ENCODE measurements at places on chromosomes 6 and 20. TPM values are rescaled to one million over a fixed set of nuclear protein-coding genes. Genes with fewer than 3 reads are reported as not detected.

Gene C6orf118
- total RNA-seq, result not detected

Gene CAGE1
- 0.09 TPM for total RNA-seq

Gene TULP1
- not detected for total RNA-seq

Gene PCIF1
- total RNA-seq, result 54.9 TPM

Gene GPLD1
- total RNA-seq, result 3.1 TPM

Gene CST8
- not detected for total RNA-seq

Gene SLC32A1
- not detected for total RNA-seq

Gene OR2B6
- not detected for total RNA-seq

Gene WASF1
- total RNA-seq, result 8.0 TPM

Gene CYB5R4
- total RNA-seq, result 8.6 TPM

DNA sequence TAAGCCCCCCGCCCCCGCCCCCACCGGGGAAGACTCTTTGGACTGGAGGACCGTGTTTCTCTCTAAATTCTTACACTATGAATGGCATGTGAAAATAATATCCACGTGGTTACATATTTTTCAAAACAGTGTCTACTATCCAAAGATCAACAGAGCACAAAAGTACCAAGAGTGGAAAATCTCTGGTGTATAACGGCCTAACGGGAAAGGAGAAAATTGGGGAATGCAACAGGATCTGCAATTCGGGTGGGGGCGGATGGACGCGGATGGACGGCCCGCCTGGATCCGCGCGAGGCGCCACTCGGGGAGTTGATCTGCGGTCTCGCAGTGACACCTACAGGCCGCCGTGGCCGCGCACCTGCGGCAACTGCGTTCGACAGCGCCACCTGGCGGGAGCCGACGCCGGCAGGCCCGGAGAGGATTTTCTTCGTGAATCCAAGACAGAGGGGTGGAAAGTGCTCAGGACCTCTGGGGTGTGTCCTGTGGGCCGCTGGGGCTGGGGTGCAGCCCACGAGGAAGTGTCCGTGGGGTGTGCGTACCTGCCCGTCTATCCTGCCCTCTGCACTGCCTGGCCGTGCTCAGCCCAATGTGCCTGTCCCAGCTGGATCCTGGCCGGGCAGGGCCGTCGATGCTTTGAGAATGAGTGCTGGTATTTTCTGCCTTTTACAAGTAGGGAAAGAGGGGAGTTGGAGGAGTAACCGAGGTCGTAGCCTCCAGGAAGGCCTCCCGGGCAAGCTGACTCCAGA lies 18.6 kb downstream of the ANKRD60 start:
- DNase-seq, result peak; percentile 72

- DNase-seq, result no peak
These were observed 82.2 kb upstream of the SALL4 start for GRCh38 chr20:51884561-51884960.

GRCh38 chr6:74467533-74468215 lies 738.2 kb downstream of the COL12A1 start:
- DNase-seq, result no peak

DNA sequence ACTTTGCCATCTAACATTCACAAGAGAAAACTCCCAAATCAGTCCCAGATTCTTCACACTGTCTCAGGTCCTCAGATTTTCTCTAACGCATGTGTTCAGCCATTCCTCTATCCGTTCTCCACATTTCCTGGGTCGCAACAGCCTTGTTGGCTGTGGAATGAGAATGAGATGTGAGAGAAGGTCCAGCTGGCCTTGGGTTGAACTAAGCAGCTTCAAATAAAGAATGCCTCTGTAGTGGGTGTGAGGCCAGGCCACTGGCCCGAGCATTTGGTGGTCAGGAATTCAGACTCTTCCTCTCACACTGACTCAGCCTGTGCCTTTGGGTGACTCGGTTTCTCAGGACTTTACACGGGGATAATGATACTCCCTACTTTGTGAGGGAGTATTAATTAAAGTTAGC lies 73.8 kb upstream of the CCN6 start:
- no peak for DNase-seq

DNA sequence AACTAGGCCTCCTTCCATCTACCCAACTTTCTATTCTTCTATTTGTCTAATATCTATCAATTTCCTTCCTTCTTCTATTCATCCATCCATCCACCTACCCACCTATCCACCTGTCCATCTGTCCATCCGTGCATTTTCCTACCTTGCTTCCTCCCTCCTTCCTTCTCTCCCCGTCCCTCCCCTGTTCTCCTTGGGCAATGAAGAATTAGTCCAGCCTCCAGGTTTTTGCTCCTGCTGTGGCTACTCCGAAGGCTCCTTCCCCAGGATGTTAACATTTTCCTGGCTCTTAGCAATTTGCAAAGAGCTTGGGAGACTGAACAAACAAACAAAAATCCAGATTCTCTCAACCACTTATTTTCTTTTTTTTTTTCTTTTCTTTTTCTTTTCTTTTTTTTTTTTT lies 81.6 kb downstream of the KCNB1 start:
- DNase-seq, result no peak

DNA sequence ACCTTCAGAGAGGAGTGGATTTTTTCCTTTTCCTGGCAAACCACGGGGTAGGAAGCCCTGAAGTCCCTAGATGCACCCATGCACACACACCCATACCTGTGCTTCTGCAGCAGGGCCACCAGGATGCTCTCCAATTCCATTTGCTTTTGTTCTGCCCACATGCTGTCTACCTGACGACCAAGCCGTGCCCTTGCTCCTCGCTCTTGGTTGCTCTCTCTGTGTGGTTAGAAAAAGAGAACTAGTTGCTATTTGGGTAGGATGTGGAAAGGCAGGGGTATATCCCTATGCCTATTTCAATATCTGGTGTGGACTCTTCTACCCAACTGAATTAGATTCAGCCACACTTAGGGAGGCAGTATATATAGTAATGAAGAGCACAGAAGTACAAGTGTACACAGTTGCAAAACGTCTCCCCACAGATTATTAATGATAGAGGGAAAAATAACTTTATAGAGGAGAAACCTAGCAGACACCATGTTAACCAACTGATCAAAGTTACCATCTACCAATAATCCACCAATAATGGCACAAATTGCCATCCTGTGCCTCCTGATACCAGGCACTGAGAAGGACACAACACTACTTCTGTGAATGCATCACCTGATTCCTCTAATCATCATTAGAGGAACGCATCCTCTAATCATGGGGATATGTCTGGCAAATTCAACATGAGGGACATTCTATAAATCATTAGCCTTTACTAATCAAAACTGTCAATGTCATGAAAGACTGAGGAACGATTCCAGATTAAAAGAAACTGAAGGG lies 7.3 kb downstream of the GHRH start:
- DNase-seq, result no peak

DNA sequence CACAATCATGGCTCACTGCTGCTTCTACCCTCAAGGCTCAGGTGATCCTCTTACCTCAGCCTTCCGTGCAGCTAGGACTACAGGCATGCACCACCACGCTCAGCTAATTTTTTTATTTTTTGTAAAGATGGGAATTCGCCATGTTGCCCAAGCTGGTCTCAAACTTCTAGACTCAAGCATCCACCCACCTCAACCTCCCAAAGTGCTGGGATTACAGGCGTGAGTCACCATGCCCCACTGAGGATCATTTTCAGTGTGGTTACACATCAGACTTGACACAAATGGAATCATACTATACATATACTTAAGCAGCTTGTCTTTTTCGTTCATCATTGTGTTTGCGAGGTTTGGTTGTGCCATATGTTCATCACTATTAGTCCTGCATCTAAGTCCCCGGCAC lies 26.6 kb downstream of the ZC3H12D start:
- no peak for DNase-seq

DNA sequence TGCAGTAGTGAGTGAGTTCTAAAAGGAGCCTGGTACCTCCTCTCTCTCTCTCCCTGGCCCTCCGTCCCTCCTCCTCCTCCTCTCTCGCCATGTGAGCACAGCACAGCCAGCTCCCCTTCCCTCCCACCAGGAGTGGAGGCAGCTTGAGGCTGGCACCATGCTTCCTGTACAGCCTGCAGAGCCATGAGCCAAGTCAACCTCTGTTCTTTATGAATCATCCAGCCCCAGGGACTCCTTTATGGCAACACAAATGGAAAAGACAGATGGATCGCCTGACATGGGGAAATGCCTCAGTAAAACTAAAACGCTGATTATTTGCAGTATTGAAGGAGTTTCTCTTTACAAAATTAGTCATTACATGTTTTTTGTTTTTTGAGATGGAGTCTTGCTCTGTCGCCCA lies 233.7 kb upstream of the ARID1B start:
- DNase-seq, result no peak

DNA sequence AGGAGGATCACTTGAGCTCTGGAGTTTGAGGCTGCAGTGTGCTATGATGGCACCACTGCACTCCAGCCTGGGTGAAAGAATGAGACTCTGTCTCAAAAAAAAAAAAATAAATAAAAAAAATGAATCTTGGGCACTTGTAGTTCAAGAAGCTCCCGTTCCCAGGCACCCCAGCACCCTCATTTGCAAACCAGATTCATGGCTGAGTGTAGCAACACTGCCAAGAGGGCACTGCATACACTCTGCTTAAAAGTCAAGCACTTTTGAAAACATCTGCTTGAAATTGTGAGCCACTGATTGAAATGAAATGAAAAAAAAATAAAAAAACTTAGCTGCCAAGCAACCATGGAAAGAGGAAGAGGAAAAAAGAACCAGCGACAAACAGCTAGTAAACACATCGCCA lies 124.7 kb upstream of the SASH1 start:
- no peak for DNase-seq

DNA sequence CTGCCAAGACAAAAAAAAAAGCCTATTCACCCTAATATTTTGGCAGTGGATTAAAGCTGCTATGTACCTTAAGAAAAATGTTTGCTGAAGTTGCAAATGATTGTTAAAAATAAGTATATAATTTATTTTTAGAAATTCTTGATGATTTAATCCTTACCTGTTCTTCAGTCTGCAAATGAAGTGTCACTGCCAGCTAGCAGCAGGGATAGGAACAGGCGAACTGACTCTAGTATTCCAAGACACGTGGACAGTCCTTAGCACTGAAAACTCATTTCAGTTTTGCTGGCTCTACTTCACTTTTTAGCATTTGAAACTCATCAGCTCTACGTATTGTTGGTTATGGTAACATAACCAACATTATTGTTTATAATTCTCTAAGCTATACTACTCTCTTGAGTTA lies 204.4 kb upstream of the ID4 start:
- DNase-seq, result no peak

DNA sequence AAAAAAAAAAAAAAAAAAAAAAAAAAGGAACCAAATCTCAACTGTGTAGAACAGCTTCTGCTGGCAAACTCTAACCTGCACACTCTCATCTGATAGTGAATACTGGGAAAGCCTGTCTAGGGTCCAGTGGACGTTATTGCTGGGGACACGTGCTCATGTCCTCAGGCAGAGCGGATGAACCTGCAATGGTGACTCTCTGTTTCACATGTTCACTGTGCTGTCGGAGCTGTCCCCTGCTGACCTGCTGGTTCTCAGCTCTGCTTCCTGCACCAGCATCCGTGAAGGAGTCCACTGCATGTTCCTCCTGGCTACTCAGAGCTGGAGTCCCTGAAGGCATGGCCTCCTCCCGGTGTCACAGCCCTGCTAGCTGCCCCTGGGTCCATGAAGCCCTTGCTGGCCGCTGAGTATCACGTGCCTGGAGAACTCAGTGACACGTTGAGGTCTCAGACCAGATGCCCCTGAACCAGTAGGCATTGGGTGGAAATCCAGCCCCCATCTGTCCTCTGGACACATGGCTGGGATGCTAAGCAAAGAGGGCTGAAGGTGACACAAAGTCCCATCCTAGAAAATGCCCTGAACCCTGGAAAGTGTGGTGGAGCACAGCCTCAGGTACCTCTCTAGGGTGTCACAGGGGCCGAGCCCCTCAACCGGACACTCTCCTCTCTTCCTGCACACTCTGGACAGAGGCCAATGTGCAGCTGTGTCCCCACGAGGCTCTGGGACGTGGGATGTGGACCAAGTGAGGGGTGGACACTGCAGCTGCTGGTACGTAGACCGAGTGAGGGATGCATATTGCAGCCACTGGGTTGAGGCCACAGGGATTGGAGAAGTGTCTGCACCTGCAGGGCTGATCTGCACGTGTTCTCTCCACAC lies 54.9 kb upstream of the FRMD1 start:
- DNase-seq, result no peak

GRCh38 chr6:127969701-127970100 lies 68.8 kb upstream of the THEMIS start:
- no peak for DNase-seq

GRCh38 chr6:125307150-125307838 lies 5.5 kb upstream of the HDDC2 start:
- no peak for DNase-seq

DNA sequence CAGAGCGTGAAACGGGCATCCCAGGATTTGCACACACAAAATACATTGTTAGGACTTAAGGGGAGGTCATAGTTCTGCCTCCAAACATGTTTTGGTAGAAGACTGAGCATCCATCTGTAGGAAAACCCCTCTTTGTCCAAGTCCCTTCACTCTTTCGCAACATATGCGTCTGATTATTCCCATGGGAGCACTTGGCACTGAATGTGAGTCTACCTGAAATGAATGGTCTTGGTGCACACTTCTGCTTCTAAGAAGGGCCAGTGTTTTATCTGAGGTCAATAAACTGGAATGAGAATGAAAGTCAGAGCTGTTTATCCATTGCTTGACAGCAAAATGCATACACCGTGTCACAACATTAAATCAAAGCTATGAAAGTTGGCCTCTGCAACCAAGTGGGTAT lies 33.0 kb downstream of the GJA10 start:
- DNase-seq, result no peak

GRCh38 chr20:650954-651353 lies 2.0 kb downstream of the SRXN1 start:
- no peak for DNase-seq

DNA sequence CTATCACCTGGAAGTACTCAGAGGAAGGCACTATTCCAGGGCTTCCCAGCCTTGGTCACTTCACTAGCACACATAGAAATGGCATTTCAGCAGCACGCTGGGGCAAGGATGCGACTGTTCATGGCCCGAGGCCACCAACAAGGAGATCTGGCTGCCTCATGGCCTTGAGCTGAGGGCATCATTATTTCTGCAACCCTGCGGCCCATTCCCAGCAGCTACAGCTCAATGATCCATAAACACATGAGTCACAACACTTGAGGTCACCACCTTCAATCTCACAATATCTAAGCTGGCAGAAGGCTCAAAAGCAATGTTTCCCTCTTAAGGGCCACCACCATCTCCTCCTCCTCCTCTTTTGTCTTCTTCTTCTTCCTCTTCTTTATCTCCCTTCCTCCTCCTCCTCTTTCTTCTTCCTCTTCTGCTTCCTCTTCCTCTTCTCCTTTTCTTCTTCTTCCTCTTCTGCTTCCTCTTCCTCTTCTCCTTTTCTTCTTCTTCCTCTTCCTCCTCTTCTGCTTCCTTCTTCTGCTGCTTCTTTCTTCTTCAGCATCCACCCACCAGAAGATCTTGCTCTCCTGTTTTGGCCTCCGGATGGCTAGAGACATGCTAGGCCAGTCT lies 382.9 kb upstream of the CNR1 start:
- DNase-seq, result no peak

GRCh38 chr6:158223926-158224325 lies 55.8 kb downstream of the GTF2H5 start:
- no peak for DNase-seq

DNA sequence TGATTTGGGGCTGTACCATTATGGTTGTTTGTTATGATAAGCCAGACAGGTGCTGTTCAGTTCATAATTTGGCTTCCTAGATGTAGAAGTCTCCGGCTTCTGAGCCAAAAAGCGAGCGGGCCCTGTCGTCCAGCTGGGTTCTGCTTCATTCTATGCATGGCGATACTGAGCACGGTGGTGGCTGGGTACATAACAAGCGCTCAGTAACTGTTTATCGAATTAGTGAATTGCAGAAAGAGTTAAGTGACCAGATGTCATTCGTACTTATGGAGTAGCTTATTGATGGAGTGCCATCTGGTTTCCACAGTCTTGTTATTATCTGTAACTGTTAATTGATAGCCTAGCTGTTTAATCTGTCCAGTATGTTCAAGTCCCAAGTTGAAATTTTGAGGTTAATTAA lies 85.0 kb downstream of the DTD1 start:
- no peak for DNase-seq

Measured in prostate gland (tissue), 2 donors.